HepG2 (cell line): ENCODE measurements at places on chromosomes 7 and 10. TPM values are rescaled to one million over a fixed set of nuclear protein-coding genes. Genes with fewer than 3 reads are reported as not detected.

IRF5 gene
- 2.0 and 2.4 TPM in 2 replicates for polyA plus RNA-seq

- no peaks in the 10 kb centered on the region for H3K36me3 ChIP-seq
- peak; percentile 59 for DNase-seq
- peaks cover 35% of the 10 kb centered on the region for H3K4me1 ChIP-seq
- no peak overlapping the region for H3K4me3 ChIP-seq
These were observed 21.0 kb upstream of the GNA12 start for GRCh38 chr7:2864999-2865670.

DNA sequence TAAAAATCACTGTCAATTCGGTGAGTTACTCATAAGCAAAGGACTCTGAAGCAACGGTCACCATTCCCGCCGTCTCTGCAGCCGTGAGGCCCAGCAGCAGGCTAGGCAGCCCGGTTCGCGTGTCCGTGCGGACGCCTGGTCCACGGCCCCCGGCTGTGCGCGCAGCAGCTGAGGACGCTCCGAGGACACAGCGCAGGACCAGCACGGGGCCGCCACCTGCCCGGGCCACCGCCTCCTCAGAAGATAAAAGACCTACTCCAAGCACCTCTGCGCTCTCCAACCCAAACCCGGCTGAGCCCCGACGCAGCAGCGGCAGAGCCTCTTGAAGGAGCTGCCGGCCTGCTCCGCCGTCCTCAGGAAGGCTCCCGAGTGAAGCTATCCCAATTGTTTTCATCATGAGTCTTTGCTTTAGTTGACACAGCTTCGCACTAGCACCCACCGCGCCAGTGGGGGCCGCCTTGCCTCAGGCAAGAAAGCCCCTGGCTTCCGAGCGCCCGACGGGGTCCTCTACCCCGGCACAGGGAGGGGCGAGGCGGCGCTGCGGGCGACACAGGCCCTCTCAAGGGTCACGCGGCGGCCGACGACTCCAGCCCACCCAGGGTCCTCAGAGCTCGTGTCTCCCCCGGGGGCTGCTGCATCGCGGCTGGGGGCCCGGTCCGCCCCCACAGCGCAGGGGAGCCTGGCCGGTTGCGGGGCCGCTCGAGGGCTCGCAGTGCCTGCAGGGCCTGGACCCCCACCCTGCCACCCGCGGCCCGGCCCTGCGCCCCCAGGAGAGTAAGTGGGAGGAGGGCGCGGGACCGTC, 16.9 kb upstream of the GPR146 start:
- H3K4me3 ChIP-seq = peak overlapping the region; percentile 71
- peak overlapping the region; percentile 68 for H3K27ac ChIP-seq
- H3K36me3 ChIP-seq = peaks cover 2% of the 10 kb centered on the region
- DNase-seq = no peak
- peaks cover 29% of the 10 kb centered on the region for H3K4me1 ChIP-seq

GRCh38 chr10:58451193-58451889, 61.3 kb upstream of the BICC1 start:
- DNase-seq = no peak
- H3K4me3 ChIP-seq = no peak overlapping the region
- no peak overlapping the region for H3K27ac ChIP-seq
- no peaks in the 10 kb centered on the region for H3K27me3 ChIP-seq
- H3K4me1 ChIP-seq = peaks cover 27% of the 10 kb centered on the region

ADAMTS14 gene
- 0.07 and 0.10 TPM in 2 replicates for polyA plus RNA-seq

DNA sequence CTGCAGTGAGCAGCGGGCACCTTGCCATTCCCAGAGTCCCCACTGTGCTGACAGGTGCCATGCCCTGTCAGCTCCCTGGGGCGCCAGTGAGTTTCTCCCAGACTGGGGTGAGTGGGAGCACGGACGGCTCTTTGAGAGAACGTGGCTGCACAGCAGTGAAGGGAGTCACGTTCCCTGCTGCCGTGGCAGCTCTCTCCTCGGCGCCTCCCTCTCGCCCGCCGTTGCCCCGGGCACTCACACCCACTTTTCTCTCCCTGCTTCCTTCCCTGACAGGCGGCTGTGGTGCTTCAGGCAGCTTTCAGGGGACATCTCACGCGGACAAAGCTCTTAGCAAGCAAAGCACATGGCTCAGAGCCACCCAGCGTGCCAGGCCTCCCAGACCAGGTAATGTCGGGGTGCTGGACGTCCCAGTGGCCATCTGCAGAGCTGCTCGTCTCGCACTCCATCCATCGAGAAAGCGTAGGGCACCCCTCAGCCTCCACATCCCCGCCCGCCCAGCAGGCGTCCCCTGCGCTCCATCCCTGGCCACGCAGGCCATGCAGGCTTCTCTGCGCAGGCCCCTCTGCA, 27.1 kb upstream of the TTYH3 start:
- DNase-seq = no peak
- no peak overlapping the region for H3K27ac ChIP-seq
- H3K4me3 ChIP-seq = no peak overlapping the region
- no peaks in the 10 kb centered on the region for H3K36me3 ChIP-seq

GRID1 gene
- 0.03 and 0.05 TPM in 2 replicates for polyA plus RNA-seq

DNA sequence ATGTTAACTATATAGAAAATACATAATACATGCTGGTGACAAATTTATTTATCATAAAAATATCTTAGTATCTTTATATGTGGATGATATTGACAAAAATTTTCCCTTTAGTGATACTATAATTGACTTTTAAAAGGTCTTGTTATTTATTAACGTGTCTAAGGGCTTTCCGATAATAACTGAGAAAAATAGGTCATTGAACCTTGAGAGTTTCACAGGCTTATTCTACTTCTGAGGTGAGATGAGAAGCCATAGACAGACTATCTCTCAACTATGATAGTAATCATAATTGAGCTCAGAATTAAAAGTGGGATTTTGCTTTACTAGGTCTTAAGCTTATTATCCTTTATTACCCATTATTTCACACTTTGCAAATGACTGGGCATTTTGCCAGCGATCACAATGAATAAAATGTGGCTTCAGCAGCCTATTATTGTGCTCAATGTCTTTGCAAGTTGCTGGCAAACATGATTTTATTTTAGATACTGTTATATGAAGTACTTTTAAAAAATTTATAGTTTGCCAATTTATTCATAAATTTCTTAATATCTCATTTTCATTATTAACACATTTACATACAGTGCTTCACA, 574.5 kb downstream of the ZWINT start:
- H3K27ac ChIP-seq = no peak overlapping the region
- H3K4me1 ChIP-seq = no peaks in the 10 kb centered on the region
- no peaks in the 10 kb centered on the region for H3K27me3 ChIP-seq
- no peak for DNase-seq

- no peaks in the 10 kb centered on the region; the same call in 1 of the 2 replicates for H3K27me3 ChIP-seq
- no peaks in the 10 kb centered on the region for H3K36me3 ChIP-seq
- DNase-seq = no peak
- H3K4me1 ChIP-seq = no peaks in the 10 kb centered on the region
These were observed 560.2 kb downstream of the SUGCT start for GRCh38 chr7:40694991-40695390.

AKR1E2 gene
- 0.10 TPM in 1 of 2 replicates, not detected in the other for polyA plus RNA-seq

GRCh38 chr7:115940460-115941060, 90.0 kb downstream of the TFEC start:
- H3K36me3 ChIP-seq = no peaks in the 10 kb centered on the region
- H3K4me1 ChIP-seq = no peaks in the 10 kb centered on the region
- no peak overlapping the region for H3K27ac ChIP-seq
- H3K27me3 ChIP-seq = no peaks in the 10 kb centered on the region
- no peak overlapping the region for H3K4me3 ChIP-seq

DNA sequence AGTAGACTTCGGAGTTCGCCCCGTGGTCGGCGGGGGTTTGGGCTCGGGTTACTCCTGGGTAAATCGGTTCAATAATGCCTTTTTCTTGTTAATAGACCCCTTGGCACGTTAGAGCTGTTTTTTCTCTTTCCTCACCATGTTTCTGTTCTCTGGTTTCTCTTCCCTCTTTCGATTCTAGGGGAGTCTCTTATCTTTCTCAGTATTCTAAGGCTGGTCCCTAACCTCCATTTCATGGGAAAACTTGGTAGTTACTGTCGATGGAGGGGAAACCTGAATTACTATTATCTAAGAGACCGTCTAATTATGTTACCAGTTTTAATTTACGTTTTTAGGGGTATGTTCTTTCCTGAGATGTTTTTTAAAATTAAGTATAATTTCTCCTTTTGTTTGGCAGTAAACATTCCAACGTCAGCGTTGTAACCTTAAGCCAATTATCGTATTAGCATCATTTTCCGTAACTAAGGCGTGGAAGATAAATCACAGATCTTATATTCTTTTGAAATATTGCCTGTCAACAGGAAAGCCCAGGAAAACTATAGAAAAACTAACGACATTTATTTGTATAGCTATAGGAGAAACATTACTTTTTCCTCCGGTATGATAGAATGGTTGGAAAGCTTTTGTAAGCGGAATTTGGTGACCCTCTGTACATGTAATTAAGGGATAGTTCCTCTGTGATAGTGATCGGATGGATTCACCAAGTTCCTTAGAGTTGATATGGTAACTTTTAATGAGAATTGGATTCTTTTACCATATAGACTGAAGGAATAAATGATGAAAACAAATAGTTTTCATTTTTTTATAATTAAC, 847 bp downstream of the BTAF1 start:
- no peak for DNase-seq
- peak overlapping the region; percentile 68 for H3K4me3 ChIP-seq
- H3K27me3 ChIP-seq = no peaks in the 10 kb centered on the region; the same call in 2 of the 3 replicates
- peaks cover 65% of the 10 kb centered on the region for H3K4me1 ChIP-seq
- no peaks in the 10 kb centered on the region for H3K36me3 ChIP-seq
- H3K27ac ChIP-seq = peak overlapping the region; percentile 86

DNA sequence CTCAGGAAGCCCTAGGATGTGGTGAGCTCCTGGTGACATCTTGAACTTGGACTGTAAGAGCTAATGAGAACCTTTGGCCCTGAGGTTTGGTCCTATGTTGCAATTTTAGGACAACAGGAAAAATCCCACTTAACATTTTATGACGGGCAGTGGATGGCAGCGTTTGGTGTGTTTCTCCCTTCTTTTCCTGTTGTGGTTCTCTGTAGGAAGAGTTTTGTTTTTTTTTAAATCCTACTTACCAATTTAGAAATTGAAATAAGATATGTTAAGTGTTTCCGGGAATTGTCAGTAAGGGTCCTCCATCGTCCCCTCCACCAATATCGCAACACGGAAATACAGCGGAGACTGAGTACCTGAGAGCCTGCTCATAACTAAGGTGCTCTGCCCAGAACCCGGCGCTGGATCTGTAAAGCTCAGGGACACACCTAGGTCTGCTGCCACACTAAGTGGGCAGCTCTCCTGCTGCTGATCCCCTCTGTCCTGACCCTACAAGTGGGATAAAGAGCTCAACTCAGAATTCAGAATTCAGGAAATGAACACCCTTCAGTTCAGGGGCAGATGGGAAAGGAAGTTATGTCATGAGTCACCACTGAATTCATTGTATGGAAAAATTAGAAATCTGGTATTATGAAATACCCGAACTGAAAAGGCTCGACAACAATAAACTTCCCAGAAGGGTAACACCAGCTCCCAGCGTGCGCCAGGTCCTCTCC, 9.1 kb upstream of the PROSER2 start:
- H3K36me3 ChIP-seq = no peaks in the 10 kb centered on the region
- no peaks in the 10 kb centered on the region; the same call in none of the 2 replicates for H3K27me3 ChIP-seq
- H3K4me3 ChIP-seq = no peak overlapping the region
- H3K4me1 ChIP-seq = peaks cover 51% of the 10 kb centered on the region

TMEM273 gene
- polyA plus RNA-seq = not detected in 2 replicates

AASS gene
- polyA plus RNA-seq = 9.5 and 11.6 TPM in 2 replicates

DNA sequence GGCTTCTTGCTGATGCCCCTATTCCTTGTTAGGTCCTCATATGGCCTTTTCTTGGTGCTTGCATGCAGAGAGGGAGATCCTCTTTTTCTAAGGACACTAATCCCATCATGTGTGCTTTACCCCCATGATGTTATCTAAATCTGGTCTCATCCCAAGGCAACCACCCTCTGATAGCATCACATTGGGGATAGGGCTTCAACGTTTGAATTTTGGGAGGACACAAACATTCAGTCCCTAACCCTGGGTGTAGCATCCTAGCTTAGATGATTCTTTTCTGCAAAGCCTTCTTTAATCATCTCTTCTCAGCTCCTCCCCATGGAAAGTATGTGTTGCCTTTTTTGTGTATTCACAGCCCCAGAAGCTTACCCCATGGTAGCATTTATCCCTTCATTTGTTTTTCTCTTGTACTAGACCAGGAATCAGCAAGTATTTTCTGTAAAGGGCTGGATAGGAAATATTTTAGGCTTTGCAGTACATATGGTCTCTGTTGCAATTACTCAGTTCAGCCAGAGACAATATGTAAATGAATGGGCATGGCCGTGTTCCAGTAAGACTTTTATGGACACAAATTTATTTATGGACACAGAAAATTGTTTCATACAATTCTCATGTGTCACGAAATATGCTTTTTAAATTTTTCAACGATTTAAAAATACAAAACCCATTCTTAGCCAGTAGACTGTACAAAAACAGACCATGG, 101.5 kb upstream of the CSTF2T start:
- DNase-seq = no peak
- no peaks in the 10 kb centered on the region for H3K4me1 ChIP-seq
- H3K27me3 ChIP-seq = no peaks in the 10 kb centered on the region
- no peaks in the 10 kb centered on the region for H3K36me3 ChIP-seq
- no peak overlapping the region for H3K4me3 ChIP-seq
- H3K27ac ChIP-seq = no peak overlapping the region

CCZ1B gene
- polyA plus RNA-seq = 21.4 and 24.4 TPM in 2 replicates

DNA sequence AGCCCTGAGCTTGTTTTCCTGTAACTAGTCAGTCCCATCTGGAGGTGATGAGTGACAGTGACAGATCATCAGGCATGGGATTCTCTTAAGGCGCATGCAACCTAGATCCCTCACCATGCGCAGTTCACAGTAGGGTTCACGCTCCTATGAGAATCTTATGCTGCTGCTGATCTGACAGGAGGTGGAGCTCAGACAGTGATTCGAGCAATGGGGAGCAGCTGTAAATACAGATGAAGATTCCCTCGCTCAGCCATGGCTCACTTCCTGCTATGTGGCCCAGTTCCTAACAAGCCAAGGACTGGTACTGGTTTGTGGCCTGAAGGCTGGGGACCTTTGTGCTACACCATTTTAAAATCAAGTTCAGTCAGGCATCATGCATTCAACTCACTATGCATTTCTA, 221.7 kb downstream of the KIAA1217 start:
- peaks cover 4% of the 10 kb centered on the region; the same call in 1 of the 2 replicates for H3K36me3 ChIP-seq
- H3K4me1 ChIP-seq = peaks cover 9% of the 10 kb centered on the region
- no peak overlapping the region for H3K4me3 ChIP-seq
- no peaks in the 10 kb centered on the region for H3K27me3 ChIP-seq
- DNase-seq = no peak
- no peak overlapping the region for H3K27ac ChIP-seq

HGF gene
- polyA plus RNA-seq = not detected in 2 replicates

GRCh38 chr10:99975942-99976809, 33.6 kb downstream of the DNMBP start:
- H3K36me3 ChIP-seq = no peaks in the 10 kb centered on the region
- H3K27me3 ChIP-seq = no peaks in the 10 kb centered on the region
- H3K4me1 ChIP-seq = peaks cover 9% of the 10 kb centered on the region
- no peak for DNase-seq

DNA sequence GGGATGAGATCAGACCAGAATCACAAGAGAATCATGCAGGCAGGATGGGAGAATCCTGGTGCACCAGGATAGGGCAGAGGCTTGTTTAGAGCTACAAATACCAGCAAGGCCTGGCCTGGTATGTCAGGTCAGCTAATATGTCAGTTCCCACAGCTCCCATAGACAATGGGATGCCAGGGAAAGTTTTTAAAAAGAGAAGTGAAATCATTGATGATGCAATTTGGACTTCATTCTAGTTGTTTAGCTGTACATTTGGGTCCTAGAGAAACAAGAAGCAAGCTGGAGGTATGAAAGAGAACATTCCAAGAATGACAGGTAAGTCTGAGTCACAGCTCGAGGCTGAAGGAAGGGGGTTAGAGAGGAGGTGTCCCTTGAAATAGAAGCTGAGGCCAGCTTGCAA, 45.2 kb downstream of the GPR141 start:
- no peak overlapping the region for H3K4me3 ChIP-seq
- H3K27me3 ChIP-seq = no peaks in the 10 kb centered on the region
- H3K4me1 ChIP-seq = no peaks in the 10 kb centered on the region
- no peaks in the 10 kb centered on the region for H3K36me3 ChIP-seq
- H3K27ac ChIP-seq = no peak overlapping the region
